Nephron progenitor cell (in vitro differentiated cells): ENCODE measurements at places on chromosomes 2 and 18.

DNA sequence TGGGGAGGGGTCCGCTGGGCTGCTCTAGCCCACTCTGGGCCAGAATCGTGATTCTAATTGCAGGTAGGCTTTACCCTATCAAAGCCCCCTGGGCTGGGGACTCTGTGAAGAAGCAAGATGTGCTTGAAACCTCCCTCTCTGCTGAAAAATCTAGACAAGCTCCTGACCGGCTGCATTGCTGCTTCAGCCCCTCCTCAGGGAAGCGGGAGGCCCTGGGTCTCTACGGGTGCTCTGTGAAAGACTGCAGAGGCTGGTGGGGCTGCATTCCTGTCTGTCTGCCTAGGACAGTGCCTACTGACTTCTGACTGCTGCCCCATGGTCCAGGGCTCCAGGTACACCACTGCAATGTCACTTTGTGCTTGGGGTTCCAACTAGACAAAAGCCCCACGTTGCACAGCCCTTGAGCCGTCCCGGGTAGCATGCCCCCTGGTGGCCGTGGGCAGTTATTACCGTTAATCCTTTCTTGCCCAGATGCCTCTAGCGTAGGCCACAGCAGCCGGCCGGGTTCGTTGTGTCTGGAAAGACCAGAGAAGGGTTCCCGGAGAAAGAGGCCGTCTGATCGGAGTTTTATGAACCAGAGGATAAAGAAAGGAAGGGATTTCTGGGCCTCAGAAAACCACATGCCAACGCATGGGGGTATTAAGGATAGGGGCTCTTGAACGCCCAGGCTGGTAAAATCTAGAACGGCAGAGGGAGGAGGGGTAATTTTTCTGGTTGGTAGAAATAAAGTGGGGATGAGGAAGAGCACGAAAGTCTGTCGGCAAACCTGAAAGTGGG lies 15.9 kb upstream of the C1QL2 start:
- peak; percentile 68 for DNase-seq

DNA sequence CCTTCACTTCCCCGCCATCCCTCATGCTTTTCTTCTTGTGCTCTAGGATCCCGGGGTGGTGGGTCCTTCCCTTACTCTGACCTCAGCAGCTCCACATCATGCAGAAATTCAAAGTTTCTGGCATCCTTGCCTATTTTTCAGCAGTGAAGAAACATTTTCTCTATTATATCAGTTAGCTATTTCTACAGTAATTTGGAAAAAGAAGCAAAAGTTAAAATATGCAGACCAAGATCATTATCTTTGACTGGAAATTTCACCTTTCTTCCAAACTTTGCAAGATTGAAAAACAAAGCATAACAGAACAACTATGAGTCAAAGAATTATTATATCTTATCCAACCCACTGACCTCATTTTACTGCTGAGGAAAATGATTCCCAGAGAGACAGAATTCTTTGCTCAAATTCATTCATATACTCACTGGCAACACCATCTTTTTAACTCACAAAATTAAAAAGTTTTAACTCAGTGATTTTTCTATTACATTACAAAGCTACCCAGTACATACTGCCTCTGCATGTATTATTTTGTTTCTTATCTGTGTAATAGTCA lies 40.5 kb downstream of the ANTXR1 start:
- DNase-seq = no peak

- DNase-seq = no peak
Observed at GRCh38 chr2:97924194-97924593, 71.6 kb downstream of the TMEM131 start.

GRCh38 chr2:204625135-204625534 lies 79.9 kb downstream of the PARD3B start:
- DNase-seq = no peak

DNA sequence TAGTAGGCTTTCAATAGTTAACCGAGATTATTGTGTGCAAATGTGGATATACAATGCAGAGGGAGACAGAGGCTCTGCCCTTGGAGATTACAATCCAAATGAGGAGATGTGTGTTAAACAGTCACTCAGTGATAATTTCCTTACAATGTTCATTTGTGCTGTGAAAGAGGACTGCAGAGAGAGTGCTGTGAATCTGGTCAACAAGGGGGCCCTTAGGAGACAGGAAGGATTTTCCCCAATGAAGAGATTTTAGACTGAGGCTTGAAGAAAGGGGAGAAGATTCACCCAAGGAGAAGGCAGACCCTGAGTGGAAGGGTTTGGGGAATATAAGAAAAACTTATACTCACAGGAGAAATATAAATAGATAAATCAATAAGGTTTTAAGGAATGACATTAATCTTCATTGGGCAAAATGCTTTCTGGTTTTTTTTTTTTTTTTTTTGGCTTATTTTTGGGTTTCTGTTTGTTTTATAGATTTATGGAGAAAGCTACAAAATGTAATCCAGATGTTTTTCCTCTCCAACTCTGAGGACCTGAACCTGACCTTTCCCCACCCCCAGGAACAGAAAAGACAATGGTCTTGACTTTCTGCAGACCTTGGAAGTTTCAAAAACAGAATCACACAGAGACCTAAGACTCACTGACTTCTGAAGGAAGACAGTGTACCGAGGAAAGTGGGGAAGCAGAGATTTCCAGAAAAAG lies 151.3 kb upstream of the SERPINE2 start:
- DNase-seq = no peak

GRCh38 chr18:78903436-78904178 lies 76.0 kb upstream of the SALL3 start:
- no peak for DNase-seq

GRCh38 chr18:75438891-75439290 lies 11.4 kb upstream of the SMIM21 start:
- DNase-seq = no peak

- no peak for DNase-seq
Observed at GRCh38 chr2:74740741-74741431, 86.8 kb downstream of the SEMA4F start.

GRCh38 chr18:5167831-5168230 lies 29.2 kb downstream of the AKAIN1 start:
- no peak for DNase-seq

- DNase-seq = no peak
Observed at GRCh38 chr18:72342933-72343332, 201.2 kb downstream of the CBLN2 start.

GRCh38 chr18:2139691-2140090 lies 431.6 kb downstream of the METTL4 start:
- DNase-seq = no peak
